ENCODE measurements at places on chromosomes 1 and 21. TPM values are rescaled to one million over a fixed set of nuclear protein-coding genes. Genes with fewer than 3 reads are reported as not detected.

The HAX1 gene
- total RNA-seq, result 127 TPM

DNA sequence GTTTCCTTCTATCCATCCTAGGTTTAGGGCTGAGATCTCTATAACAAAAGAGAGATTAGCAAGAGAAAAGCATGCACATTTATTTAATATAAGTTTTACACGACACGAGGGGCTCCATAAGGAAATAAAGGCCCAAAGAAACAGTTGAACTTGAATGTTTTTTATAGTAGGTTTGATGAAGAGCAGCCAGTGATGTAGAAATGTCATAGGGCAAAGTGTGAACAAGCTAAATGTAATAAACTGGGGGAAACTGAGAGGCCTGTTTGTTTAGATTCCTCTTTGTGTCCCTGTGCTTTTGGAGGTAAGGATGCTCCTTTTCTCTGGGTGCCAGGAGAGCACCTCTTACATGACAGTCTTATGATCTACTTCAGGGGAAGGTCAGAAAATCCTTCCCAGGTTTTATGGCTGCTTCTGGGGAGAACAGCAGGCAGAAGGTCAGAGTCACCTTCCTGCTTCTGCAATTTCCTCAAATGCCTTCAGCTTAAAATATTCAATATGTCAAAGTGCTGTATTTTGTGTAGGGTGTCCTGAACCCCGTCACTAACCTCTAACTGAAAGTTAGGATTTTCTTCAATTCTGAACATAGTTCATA, 9.5 kb upstream of the HORMAD1 start:
- peak; percentile 7 for DNase-seq

DNA sequence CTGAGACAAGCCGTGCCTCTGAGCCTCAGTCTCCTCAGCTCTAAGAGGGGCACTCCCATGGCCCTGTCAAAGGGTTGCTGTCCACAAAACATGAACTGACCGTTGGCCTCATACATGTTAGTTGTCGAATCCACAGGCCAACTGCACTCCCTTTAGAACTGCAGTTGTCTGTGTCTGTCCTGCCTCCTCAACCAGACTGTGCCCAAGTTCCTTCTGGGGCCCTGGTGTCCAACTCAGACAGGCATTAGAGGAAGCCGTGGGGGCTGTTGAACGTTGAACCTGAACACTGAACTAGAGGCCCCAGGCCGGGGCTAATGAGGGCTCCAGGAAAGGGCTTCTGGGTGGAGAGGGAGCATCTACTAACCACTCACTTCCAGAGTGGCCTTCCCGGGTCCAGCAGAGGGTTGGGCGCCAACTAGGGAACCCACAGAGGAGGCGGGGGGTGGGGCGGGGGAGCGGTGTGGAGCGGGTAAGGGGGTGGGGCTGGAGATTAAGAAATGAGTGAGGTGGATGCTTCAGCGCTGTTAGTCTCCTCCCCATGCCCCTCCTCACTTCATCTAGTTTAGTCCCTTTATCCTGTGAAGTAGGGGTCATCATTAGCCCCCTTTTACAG, at the start of gene RAB42:
Gene RAB42 (plus strand): TSS at position 558 of the 613 bp plus-strand sequence. CDS start 247 bp downstream, outside the sequence.
- no peak for DNase-seq

The LCE1C gene
- not detected for total RNA-seq

The RNF207 gene
- 10.8 TPM for total RNA-seq

The C4BPA gene
- total RNA-seq, result not detected

All from esophagus muscularis mucosa (tissue), 4 donors.